ENCODE measurements at places on chromosomes 1 and 21.

DNA sequence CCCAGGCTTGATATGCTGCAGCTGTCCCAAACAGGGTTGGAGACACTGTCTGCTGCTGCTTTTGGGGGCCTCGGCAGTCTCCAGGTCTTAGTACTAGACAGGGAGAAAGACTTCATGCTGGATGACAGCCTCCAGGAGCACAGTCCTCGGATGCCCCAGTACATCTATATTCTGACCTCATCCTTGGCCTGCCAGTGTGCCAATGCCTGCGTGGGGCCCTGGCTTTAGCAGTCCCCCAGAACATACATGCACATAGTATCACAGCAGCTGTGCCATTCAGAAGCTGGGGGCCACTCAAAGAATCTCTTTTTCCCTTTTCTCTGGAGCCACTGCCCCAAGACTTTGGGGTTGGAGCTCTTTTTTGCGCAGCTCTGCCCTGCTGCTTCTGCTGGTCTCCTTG, 4.4 kb upstream of the ZSCAN20 start:
- no peak for DNase-seq

DNA sequence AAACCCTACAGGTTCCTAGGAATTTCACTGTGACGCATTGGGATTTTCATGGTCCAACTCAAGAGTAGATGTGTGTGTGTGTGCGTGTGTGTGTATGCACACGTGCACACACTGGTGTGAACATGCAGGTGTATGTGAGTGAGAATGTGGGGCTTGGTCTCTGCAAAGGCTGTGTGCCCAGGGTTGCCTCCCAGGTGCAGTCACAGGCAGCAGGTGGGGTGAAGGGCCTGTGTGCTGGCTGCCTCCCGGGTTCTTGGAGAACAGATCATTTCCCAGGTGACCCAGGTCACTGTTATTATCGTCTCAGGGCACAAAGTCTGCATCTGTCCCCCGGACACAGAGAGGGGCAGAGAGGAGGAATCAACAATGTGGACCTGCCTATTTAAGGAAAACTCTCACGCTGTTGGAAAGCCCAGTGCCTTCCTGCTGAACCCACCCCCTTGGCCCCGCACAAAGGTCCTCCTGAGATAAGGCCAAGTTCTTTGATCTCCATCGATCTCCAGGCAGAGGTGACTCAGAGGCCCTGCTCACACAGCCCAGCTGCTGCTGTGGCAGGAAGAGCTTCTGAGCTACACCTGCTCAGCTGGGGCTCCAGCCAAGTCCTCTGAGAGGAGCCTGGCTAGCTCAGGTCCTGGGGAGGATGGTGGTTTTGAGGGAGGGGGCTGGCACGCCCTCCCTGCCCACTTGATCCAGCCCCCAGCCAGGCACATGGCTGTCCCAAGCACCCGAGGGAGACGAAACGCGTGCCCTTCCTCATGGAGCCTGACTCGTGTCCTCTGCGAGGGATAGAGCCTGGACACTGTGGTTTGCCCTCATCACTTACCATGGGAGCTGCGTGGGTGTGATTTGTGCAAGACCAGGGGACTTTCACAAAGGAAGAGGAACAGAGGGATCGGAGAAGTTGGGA, 134.0 kb upstream of the ARHGEF16 start:
- no peak for DNase-seq

GRCh38 chr1:163796394-163796821, 474.7 kb downstream of the NUF2 start:
- peak; percentile 23 for DNase-seq

DNA sequence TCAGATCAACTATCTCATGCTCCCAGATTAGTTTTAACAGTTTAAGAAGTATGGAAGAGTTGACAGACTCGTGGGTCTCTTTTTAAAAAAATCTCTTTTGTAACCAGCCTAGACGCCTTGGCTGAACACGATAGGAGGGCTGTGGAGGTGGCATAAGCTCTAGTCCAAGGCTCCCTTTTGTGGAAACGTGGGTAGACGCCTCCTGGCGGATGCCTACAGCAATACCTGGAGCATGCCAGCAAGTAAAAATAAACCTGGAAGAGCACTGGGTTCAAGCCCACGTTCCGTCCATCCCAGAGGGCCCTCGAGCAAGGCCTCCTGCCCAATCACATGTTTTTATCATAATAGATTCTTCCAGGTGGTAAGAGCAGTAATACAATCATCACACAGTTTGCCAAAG, 87.9 kb downstream of the RGS7 start:
- DNase-seq, result no peak

GRCh38 chr1:186212568-186213224, 162.4 kb downstream of the TPR start:
- peak; percentile 93 for DNase-seq

GRCh38 chr1:50699795-50700194, 260.3 kb downstream of the FAF1 start:
- no peak for DNase-seq

DNA sequence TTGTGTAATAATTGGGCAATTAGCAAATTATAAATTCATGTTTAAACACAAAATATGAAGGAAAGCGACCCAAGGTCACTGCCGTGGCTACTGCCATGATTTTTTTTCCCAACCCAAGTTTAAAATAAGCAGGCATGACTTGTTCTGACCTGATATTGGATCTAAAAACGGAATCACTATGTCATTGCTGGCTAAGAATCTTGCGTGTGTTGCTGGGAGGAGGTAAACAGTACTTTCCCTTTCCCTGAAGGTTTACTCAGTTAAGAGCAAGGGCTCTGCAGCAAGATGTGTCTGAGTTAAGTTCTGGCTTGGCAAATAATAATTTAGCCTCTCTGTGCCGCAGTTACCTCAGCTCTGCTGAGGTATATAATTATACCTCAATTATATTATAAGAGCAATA, 125.7 kb upstream of the L1TD1 start:
- DNase-seq, result no peak

DNA sequence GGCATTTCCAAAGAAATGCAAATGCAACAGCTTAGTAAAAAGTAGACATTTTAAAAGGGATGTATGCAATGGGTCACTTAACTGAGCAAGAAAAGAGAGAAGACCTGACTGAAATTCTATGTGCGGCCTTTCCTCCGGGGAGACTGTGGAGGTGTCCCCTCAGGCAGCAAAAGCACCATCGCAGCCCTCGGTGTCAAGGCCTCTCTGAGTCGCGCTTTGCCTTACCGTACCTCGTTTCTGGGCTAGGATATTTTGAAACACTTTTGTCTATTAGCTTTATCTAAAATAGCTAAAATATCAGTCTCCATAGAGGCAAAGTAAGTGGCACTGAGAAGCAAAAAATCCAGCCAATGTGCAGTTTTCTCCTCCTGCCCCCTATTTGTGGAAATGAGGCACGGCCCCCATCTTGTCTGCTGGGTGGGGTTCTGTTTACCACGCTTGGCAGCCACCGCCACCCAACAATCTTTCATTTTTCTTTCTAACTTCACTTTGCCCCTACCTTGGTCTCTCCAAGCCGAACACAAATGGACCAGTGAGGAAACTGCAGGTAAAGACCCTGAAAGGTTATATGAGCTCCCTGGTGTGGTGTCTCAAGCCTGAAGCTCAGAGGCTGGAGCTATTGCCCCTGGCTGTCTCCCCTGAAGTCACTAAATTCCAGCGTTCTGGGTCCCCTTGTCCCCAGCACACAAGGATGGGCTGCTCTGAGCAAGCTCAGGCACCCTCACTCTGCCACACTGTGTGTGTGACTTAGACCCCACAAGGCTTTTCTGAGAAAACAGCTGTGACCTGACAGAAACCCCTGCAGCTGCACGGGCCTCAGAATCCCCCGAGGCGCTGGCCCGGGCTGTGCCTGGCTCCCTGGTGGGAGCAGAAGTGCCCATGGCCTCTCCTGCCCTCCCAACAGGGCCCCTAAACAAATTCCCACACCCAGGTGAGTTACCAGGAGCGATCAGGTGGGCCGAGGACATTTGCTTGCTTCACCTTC, 1.6 kb downstream of the CD247 start:
- no peak for DNase-seq

DNA sequence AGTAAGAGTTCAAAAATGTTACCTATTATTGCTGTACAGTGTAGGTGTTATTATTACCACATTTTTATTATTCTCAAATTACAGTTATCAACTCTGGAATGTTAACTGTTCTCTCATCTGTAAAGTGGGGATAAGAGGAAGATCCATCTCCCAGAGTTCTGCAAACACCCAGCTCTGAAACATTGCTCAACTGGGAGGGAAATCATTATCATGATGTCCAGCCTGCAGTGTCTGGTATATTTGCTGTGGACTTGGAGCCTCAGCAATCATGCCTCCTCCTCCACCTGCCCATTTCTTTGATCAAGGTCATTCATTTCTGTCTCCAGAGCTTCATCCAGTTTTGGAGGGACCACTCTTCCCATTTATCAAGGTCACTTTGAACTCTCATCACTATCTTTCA, 39.4 kb downstream of the C8A start:
- no peak for DNase-seq

DNA sequence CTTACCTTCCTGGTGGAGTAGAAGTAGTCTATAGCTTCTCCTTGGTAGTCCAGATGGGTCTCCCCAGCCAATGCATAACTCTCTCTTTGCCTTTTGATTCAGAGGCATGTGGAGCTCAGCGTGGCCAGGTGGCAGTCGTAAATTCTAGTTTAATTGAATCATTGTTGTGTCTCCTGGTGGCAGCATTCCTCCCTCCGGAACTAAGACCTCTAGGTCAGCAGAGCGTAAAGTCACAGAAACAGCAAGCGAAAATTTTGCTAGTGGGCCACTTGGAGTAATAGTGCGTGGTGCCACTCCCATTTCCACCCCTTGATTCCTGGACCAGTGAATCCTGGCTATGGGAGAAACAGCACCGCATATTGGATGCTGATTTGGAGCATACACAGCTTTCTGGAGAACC, 3.9 kb upstream of the TMPRSS2 start:
- DNase-seq, result no peak

DNA sequence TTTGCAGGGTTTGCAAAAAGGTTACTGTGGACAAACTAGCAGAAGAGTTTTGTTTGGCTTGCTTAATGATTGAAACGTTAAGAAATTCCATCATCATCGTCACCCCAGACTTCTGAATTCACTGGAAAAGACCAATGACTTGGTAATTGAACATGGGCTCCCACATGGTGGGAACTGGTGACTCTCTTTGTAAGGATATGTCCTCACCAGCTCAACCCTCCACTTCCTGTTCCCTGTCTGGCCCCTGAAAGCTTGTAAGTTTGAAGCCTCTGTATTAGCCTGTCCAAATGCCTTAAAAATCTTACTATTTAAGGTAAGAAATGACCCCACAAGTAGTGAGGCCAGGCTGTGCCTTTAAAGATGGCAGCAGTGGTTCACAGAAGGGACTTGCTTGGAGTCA, 9.7 kb downstream of the SYT6 start:
- no peak for DNase-seq

DNA sequence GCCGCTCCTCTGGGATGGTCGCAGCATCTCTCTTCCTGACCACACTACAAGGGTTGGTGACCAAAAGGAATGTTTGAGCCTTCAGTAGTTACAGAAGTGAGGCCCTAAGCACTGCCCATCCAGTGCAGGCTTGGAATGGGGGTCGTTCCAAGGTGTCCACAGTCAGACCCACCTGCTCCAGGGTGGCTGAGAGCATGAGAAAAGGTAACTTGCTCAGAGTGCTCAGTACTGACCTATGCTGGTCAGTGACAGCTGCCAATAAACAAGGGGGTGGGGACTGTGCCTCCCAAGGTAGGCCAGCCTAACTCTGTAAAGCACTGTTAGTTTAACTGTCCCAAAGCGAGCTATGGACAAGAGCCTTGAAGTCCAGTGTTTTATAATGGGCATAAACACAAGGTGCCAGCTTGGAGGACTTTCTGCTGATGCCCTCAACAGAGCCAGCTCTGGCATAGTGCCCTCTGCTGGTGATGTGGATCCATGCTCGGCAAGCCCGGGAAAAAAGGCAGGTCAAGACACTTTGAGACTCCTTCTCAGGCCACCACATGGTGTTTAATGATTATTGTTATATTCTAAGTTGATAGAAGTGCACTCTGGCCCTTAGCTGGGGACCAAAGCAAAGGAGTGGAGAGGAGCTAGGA, 78.1 kb upstream of the DNAH14 start:
- no peak for DNase-seq

DNA sequence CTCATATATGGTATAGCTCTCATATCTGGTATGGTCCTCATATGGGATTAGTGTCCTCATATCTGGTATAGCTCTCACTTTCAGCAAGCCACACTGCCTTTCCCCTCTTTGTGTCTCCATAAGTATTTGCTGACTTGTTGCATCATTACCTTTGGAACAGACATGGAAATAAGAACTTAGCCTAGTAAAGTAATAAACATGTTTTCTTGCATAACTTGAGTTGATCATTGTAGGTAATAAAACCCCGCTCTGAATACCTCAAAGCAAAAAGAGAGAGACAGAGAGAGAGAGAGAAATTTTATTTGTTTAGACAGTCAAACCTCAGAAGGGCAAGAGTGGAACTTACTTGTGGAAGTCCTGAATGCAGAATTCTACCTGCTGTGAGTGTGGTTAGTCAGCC, 170.3 kb downstream of the GREM2 start:
- no peak for DNase-seq

GRCh38 chr1:168514455-168514854, 29.3 kb downstream of the XCL2 start:
- no peak for DNase-seq

DNA sequence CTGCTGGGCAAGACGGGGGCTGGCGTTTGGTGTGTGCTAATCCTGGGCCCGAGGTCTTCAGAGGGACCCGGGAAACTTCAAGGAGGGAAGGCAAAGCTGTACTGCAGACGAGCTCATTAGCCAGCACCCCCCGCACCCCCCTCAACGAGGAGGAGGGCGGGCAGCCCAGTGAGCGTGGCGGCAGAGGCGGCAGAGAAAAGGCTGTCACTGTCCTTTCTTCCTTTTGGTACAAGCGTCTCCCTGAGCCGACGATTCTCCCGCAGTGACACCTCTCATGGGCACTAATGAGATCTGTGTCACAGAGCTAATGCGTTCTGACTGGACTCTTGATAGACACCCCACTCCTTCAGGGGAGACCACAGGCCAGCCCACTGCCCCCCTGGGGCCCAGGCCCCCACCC, 29.5 kb downstream of the DMAP1 start:
- no peak for DNase-seq

GRCh38 chr1:87044840-87045239, 130.4 kb downstream of the HS2ST1 start:
- DNase-seq, result no peak

GRCh38 chr1:38858833-38859560, 575 bp downstream of the RRAGC start:
- peak; percentile 30 for DNase-seq

DNA sequence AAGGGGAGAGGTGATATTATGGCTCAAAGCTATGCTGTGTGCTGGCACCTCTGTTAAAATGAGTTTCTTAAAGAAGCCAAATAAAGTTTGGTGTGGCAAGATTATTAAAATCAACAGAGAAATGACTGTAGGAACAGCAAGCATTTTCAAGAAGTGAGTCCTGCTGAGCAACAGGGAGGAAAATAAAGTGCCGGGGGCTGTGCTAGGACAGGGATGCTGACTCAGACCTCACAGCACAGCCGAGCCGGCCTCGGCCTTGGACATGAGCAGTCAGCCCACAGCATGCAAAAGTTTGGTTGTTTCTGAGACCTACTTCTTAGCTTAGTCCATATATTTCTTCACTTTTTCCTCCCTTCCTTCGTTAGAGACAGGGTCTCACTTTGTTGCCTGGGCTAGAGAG, 19.2 kb downstream of the CNIH3 start:
- no peak for DNase-seq

- no peak for DNase-seq
These were observed 14.9 kb downstream of the EDEM3 start for GRCh38 chr1:184739796-184740195.
